ENCODE measurements at places on chromosomes 11 and 22.

GRCh38 chr11:68117853-68118470 is 3.2 kb downstream of the CHKA start:
- no peak for DNase-seq

- no peak for DNase-seq
Observed at GRCh38 chr11:33844236-33844635, 47.6 kb downstream of the LMO2 start.

DNA sequence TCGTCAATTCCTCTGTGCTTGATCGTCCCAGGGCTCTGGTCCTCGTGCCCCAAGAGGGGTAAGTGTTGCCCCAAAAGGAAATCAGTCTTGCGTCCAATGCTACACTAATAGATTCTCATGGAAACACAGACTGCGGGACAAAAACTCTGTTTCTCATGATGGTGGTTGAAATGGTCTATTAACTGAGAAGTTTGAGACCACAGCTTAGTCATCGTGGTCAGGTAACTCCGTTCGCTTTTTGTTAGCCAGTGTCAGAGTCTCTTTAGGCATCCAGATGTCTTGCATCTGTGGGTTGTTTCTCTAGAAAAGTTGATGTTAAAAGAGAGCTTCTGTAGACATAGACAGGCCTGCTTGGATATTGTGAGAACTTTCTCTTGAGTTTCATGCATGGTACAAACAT is 104.6 kb upstream of the SORL1-AS1 start:
- no peak for DNase-seq

DNA sequence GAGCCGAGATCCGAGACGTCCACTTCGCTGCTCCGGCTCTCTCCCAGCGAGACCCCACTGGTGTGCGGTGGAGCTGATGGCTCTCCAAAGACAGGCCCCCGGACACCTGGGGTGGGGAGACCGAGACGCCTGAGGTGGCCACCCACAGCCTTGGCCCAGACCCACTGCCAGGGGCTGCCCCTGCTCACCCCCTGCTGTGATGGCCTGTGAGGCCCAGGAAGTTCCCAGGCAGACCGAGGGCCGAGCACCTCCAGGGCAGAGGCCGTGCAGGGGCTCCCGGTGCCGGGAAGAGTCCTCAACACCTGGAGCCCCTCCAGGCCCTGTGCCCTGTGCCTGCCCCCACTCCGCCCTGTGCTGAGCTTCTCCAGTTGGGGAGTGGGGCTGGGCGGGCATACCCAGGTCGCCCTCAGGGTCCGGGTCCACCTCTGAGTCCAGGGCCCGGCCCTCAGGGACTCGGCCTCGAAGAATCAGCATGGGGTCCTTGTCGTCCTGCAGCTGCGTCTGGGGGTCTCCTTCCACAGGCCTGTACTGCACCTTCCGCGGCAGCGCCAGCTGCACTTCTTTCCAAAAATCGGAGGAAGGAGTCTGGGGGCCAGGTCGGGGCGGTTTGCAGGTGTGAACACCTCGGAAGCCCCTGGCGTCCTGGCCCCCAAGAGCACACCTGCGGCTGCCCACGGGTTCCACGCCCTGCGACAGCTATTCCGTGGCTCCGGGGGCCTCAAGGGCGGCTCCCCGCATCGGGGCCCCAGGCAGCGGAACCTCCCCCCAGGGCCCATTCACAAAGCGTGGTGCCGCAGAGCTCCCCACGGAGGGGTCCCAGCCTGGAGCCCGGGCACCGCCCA is 8.6 kb downstream of the SIGIRR start:
- DNase-seq: no peak

- no peak for DNase-seq
Observed at GRCh38 chr11:16881074-16881709, 133.0 kb downstream of the PLEKHA7 start.

DNA sequence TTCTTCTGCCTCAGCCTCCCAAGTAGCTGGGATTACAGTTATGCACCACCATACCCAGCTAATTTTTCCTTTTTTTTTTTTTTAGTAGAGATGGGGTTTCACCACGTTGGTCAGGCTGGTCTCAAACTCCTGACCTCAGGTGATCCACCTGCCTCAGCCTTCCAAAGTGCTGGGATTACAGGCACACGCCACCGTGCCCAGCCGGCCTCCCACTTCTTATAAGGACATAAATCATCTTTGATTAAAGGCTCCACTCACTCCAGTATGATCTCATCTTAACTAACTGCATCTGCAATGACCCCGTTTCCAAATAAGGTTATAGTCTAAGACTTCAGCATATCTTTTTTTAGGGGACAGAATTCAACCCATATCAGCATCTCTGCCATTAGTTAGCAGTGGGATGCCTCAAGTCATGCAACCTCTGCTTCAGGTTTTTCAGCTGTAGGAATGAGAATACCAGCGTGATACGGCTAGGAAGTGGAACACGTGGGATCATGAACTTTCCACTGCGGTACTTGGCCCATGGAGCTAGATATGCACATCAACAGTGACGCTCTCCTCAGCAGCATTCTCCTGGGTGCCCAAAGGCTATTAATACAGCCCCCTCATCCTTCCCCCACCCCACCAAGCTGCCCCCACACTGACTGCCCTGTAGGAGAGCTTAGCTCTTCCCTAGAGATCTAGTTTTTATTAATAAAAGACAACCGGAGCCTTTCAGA is 41.4 kb downstream of the MCHR1 start:
- DNase-seq: no peak

DNA sequence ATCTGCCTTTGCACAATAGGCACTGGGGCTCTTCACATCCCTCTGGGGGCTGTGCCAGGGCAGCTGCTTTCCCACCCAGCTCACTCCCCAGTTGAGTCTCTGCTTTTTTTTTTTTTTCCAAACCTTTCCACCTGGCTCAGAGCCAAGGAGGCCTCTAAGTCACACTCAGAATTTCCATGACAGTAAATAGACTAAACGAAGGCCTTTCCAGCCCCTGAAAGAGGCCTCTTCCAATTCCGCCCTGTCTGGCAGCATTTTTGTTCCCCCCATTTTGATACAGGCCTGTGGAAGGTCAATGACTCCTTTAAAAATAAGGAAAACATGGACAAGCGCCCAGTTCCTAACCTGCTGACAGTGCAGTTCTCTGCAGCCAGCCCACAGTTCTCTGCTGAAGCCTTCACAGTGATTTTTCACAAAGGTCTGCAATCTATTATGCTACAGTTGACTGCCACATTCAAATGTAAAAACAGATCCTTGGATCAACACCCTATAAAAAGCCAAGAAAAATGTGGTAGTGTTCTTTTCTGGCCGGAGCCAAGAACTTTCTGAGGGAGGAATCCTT is 107.5 kb upstream of the SESN3 start:
- DNase-seq: no peak

GRCh38 chr11:30967579-30967978 is 381.4 kb upstream of the MPPED2 start:
- DNase-seq: no peak

GRCh38 chr11:2204361-2205213 is 33.0 kb upstream of the TH start:
- DNase-seq: no peak

GRCh38 chr11:75200531-75200930 is 40.0 kb upstream of the TPBGL start:
- DNase-seq: no peak

DNA sequence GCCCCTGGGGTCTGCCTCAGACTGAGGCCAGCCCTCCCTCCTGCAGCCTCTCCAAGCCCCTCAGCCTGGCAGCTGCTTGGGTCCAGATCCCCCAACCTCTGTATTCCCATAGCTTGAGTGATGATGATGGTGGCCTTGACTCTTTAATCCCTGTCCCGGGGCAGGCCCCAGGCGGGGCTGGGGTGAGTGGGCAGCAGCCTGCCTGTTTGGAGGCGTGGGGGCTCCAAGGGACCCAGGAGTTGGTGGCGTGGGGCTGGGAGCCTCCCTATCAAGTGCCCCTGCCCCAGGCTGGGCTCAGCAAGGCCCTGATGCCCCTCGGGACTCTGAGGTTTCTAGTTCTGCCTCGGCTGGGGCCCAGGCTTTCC is 22.5 kb downstream of the PPIL2 start:
- DNase-seq: no peak

GRCh38 chr22:29788339-29789279 is 21.4 kb downstream of the UQCR10 start:
- no peak for DNase-seq

GRCh38 chr11:121763526-121763925 is 310.8 kb upstream of the SORL1-AS1 start:
- no peak for DNase-seq

GRCh38 chr11:11505190-11505589 is 116.6 kb downstream of the GALNT18 start:
- no peak for DNase-seq

DNA sequence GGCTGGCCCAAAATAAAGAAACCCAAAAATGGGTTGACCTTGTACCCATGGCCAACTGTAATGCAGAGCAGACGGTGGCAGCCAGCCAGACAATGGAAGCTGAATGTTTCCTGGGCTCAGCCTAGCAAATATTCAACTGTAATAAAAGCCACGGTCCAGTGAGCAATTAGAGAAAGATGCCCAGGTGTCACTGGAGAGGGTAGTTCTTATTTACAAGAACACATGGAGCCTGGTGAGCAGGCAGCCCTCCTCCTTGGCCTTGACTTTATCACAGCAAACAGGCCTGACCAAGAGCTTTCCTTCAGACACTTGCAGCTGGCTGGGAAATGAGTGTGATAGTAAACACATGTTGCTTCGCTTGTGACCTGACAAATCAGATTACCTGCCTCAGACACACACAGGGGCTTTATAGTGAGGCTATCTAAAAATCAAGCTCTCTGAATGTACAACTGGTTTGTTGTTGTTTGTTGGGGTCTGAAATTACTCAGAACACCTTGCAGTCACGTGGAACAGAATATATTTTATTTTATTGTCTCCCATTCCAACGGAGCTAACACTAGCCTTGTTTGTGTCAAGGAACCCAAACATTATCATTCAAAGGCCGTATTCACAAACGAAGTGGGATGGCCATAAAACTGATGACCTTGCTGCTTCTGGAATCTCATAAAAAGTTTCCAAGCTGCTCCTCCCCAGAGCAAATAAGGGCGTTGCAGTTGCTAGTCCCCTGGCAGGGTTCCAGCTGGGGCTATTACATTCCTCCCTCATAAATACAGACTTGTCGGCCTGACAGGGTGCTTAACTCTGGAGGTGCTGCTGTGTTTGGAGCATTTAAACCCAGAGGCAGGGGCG is 161.1 kb downstream of the BBOX1 start:
- DNase-seq: no peak

GRCh38 chr11:70569996-70570692 is 171.8 kb downstream of the CTTN start:
- DNase-seq: no peak

DNA sequence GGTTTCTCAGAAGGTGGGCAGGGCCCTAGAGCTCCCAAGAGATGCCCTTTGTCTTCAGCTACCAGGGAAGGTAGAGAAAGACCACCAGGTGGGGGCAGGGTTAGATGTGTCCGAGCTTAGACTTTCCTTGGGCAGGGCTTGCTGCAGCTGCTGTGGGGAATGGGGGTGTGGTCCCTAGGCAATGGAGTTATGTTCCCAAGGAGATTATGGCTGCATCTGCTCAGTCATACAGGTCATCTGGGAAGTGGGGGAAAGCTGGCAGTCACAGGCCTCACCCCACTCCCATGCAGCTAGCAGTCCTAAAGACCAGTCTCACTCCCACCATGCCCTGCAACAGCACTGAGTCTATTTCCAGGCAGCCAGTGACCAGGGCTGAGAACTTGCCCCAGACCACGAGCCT is 29.5 kb downstream of the MMP27 start:
- no peak for DNase-seq

GRCh38 chr11:15158351-15159015 is 43.8 kb downstream of the INSC start:
- no peak for DNase-seq

GRCh38 chr11:44097821-44098220 is 2.3 kb downstream of the EXT2 start:
- no peak for DNase-seq

GRCh38 chr11:32555091-32555490 is 28.5 kb upstream of the EIF3M start:
- no peak for DNase-seq

GRCh38 chr11:34382532-34383276 is 24.9 kb upstream of the ABTB2 start:
- DNase-seq: no peak

GRCh38 chr11:83282084-83282716 is 4.0 kb downstream of the CCDC90B start:
- no peak for DNase-seq

GRCh38 chr11:90309693-90310092 is 86.8 kb upstream of the CHORDC1 start:
- DNase-seq: no peak

DNA sequence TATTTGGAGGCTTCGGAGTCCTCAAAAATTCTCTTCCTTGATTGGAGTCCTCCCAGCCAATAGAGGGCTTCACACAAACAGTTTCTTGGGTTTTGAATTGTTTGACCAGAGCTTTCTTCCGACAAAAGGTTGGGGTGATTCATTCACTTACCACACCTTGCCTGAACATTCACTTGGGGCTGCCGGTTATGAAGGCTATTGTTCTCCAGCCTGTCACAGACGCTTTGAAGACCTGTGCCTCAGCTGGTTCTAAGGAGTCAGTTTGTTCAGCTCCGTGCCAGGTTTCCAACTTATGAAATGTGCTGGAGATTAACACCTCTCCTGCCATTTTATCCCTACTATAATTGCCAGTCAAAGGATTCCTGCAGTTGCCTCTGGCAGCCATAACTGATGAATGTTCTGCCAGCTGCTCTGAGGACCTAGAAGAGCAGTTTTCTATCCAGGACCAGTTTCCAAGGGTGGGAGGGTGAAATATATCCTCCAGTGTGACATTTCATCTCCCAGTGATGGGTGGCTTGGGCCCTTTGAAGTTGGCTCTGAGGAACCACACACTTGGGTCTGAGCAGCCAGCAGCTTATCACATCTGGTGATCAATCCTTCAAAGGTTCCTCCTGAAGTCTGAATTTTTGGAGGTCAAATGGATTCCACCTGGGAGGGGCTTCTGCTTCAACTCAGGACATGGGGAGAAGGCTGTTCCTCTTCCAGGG is 31.4 kb downstream of the LIMK2 start:
- no peak for DNase-seq

GRCh38 chr11:88657076-88657738 is 319.7 kb upstream of the CTSC start:
- no peak for DNase-seq

Data from occipital lobe (tissue), 3 donors.